ENCODE measurements at places on chromosomes 3 and 15. TPM values are rescaled to one million over a fixed set of nuclear protein-coding genes. Genes with fewer than 3 reads are reported as not detected.
A peak's percentile ranks its signal among the peaks of the same experiment; 100 is the strongest.

The SETMAR gene
- 18.2 TPM for total RNA-seq

The ACKR2 gene
- total RNA-seq, result 0.14 TPM

The KNG1 gene
- total RNA-seq, result 0.14 TPM

The MNS1 gene
- 10.3 TPM for total RNA-seq

The MYL3 gene
- total RNA-seq, result 0.19 TPM

The LRTM1 gene
- total RNA-seq, result 0.47 TPM

The FBXO40 gene
- under 0.01 TPM for total RNA-seq

DNA sequence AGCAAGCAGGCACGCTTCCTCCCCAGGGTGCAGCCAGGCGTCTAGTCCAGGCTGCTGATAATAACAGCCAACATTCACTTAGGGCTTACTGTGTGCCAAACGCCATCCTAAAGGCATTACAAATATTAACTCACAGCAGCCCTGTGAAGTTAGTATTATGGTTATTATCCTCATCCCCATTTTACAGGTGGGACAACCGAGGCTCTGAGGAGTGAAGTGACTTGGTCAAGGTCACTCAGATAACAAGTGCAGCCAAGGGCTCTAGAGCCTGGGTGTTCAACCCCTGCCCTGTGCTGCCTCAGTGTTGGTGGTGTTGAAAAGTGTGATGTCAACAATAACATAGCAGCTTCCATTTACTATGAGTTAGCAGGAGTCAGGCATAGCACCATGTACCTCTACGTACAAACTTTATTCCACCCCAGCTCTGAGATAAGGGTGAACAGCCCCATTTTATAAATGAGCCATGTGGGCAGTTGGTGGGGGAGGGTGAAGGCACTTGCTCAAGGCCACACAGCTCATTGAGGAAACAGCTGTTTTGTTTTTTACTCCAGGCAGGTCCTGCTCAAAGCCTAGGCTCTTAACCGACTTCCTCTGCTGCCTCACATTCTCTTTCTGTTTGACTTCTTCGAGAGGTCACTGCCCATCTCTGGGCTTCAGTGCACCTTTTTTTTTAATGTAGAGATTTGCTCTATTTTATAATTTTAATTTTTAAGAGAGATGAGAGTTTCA, 24.0 kb upstream of the TRH start:
- peaks cover 25% of the 10 kb centered on the region for H3K4me1 ChIP-seq
- H3K36me3 ChIP-seq, result no peaks in the 10 kb centered on the region
- no peak overlapping the region for H3K4me3 ChIP-seq
- no peak for DNase-seq
- no peaks in the 10 kb centered on the region for H3K27me3 ChIP-seq
- H3K27ac ChIP-seq, result no peak overlapping the region

- no peaks in the 10 kb centered on the region for H3K4me1 ChIP-seq
- H3K4me3 ChIP-seq, result no peak overlapping the region
- H3K27ac ChIP-seq, result no peak overlapping the region
- no peaks in the 10 kb centered on the region for H3K27me3 ChIP-seq
Observed at GRCh38 chr3:148711981-148712666, 14.4 kb downstream of the AGTR1 start.

GRCh38 chr3:116707531-116707930, 2.0 kb upstream of the TUSC7 start:
- no peak overlapping the region for H3K4me3 ChIP-seq
- no peak for DNase-seq
- H3K27me3 ChIP-seq, result no peaks in the 10 kb centered on the region
- H3K27ac ChIP-seq, result no peak overlapping the region
- no peaks in the 10 kb centered on the region for H3K4me1 ChIP-seq
- H3K36me3 ChIP-seq, result no peaks in the 10 kb centered on the region

- H3K4me1 ChIP-seq, result no peaks in the 10 kb centered on the region
- no peak for DNase-seq
- H3K4me3 ChIP-seq, result no peak overlapping the region
Observed at GRCh38 chr3:140467796-140468315, 210.0 kb upstream of the TRIM42 start.

- peaks cover 34% of the 10 kb centered on the region for H3K27me3 ChIP-seq
- H3K4me3 ChIP-seq, result no peak overlapping the region
- no peak overlapping the region for H3K27ac ChIP-seq
- DNase-seq, result no peak
- H3K36me3 ChIP-seq, result no peaks in the 10 kb centered on the region
Observed at GRCh38 chr3:147383617-147384016, 22.7 kb downstream of the ZIC4 start.

DNA sequence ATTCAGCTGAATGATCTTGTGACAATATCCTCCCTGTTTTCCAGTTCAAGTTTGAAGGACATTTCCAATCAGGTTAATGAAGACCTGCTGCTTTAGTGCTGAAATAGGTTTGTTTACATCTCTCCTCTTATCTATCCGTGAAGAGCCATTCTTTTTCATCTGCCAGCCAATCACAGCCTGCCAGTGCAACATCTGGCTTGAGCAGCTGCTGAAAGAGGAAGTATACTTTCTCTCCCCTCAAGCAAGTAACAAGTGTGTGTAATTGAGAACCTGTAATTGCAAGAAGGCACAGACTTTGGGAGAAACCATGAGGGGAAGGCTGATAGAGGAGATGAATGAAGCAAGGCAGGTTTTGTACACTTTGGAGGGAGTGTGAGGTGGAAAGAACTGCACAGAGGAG, 404.3 kb downstream of the AGBL1 start:
- H3K4me1 ChIP-seq, result no peaks in the 10 kb centered on the region
- no peak for DNase-seq
- no peak overlapping the region for H3K4me3 ChIP-seq
- H3K27me3 ChIP-seq, result no peaks in the 10 kb centered on the region
- H3K36me3 ChIP-seq, result no peaks in the 10 kb centered on the region

- H3K36me3 ChIP-seq, result no peaks in the 10 kb centered on the region
- no peaks in the 10 kb centered on the region for H3K27me3 ChIP-seq
- no peak overlapping the region for H3K27ac ChIP-seq
- no peak overlapping the region for H3K4me3 ChIP-seq
Observed at GRCh38 chr15:82663186-82663600, 16.0 kb upstream of the CPEB1 start.

- peaks cover 61% of the 10 kb centered on the region for H3K36me3 ChIP-seq
- H3K27me3 ChIP-seq, result no peaks in the 10 kb centered on the region
- no peak overlapping the region for H3K27ac ChIP-seq
- peaks cover 18% of the 10 kb centered on the region for H3K4me1 ChIP-seq
- no peak overlapping the region for H3K4me3 ChIP-seq
Observed at GRCh38 chr3:149160754-149161300, 31.4 kb downstream of the HPS3 start.

DNA sequence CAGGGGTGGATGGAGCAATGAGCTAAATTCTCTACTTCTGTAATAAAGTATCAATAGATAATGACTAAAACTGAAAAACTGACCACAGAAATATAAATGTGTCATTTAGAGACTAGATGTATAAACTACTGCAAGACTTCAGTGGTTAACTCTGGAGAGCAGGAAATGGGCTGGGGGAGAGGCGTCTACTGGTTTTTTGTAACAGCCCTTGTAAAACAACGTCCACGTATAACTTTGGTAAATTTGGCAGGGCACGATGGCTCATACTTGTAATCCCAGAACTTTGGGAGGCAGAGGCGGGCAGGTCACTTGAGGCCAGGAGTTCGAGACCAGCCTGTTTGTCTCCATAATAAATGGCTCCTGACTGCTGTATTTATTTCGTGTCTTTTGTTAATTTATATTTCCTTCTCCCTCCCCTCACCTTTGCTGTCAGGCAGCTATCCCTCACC, 12.5 kb downstream of the RAB27A start:
- H3K4me3 ChIP-seq, result no peak overlapping the region
- H3K27ac ChIP-seq, result peak overlapping the region; percentile 47
- H3K36me3 ChIP-seq, result peaks cover 2% of the 10 kb centered on the region
- no peak for DNase-seq

GRCh38 chr3:43733459-43734384, 43.0 kb downstream of the ABHD5 start:
- no peak overlapping the region for H3K4me3 ChIP-seq
- no peak for DNase-seq
- no peaks in the 10 kb centered on the region for H3K4me1 ChIP-seq
- H3K27me3 ChIP-seq, result no peaks in the 10 kb centered on the region

GRCh38 chr3:1294586-1294985, 201.8 kb downstream of the CNTN6 start:
- no peaks in the 10 kb centered on the region for H3K27me3 ChIP-seq
- no peak overlapping the region for H3K4me3 ChIP-seq
- H3K27ac ChIP-seq, result no peak overlapping the region
- no peaks in the 10 kb centered on the region for H3K4me1 ChIP-seq
- H3K36me3 ChIP-seq, result no peaks in the 10 kb centered on the region
